AG08396 (cell line): ENCODE measurements at places on chromosomes 12 and 14.

DNA sequence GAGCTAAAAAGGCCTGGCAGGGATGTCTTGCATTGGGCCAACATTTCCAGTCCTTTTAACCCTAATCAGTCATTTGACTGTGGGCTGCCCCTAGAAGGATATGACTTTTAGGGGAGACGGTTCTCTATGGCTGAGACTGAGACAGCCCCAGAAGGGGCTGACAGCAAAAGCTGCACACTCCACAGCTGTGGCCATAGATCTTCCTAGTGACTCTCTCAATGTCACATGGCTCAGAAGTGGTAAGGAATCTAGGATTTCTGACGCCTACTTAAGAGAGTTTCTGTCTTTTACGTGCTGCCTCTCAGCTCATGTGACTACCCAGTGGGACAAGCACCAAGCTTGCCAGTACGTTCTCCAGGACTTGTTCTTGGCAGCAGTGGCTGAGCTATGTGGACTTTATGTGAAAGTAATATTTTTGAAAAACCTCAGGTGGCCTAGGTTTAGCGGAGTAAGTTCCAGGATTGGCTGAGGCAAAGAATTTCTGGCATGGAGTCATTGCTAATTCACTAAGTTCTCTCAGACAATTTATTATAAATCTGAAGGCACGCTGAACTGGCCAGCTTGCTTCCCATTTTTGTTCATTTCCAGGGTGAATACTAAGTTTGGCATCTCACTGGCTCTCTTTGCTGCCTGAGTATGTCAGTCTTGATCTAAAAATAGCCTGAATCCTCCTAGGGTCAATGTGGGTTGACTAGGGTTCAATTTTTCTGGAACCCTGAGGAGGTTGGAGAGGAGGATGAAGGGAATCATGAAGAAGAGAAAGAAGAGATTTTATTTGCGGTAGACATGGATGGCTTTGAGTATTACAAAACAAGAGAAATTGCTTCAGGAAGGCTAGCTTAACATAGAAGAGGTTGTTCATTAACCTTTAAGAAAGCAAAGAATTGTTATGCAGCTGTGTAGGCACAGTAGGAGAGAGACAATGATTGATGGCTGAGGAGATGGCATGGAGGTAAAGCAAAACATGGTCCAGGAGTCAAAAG lies 271.8 kb downstream of the AEBP2 start:
- no peak for DNase-seq

- DNase-seq = no peak
Measured at GRCh38 chr12:6185961-6186827, 14.0 kb upstream of the CD9 start.

DNA sequence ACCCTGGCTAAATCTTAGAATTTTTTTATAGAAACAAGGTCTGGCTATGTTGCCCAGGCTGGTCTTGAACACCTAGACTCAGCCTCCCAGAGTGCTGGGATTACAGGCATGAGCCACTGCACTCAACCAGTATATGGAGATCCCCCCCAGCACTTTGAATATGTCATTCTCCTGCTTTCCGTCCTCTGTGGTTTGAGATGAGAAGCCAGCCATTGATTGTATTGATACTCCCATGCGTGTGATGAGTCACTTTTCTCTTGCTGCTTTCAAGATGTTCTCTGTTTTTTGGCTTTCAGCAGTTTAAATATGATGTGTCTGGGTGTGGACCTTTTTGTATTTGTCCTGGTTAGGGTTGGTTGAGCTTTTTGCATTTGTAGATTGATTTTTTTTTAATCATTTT lies 75.2 kb upstream of the DNM1L start:
- DNase-seq = no peak

- no peak for DNase-seq
Measured at GRCh38 chr12:18422871-18423270, 161.6 kb downstream of the PIK3C2G start.

DNA sequence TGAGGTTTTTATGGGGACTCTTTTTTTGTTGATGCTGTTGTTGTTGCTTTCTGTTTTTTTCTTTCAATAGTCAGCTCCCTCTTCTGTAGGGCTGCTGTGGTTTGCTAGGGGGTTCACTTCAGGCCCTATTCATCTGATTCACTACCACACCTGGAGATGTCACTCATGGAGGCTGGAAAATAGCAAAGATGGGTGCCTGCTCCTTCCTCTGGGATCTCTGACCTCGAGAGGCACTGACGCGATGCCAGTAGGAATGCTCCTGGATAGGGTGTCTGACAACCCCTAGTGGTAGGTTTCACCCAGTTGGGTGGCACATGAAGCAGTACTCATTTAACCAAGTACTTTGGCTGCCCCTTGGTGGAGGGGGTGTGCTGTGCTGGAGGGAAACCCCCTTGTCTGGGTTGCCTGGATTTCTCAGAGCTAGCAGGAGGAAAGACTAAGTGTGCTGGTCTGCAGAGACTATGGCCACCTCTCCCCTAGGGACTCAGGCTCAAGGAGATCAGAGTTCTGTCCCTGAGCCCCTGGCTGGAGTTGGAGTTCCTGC lies 745.5 kb downstream of the TMTC2 start:
- no peak for DNase-seq

DNA sequence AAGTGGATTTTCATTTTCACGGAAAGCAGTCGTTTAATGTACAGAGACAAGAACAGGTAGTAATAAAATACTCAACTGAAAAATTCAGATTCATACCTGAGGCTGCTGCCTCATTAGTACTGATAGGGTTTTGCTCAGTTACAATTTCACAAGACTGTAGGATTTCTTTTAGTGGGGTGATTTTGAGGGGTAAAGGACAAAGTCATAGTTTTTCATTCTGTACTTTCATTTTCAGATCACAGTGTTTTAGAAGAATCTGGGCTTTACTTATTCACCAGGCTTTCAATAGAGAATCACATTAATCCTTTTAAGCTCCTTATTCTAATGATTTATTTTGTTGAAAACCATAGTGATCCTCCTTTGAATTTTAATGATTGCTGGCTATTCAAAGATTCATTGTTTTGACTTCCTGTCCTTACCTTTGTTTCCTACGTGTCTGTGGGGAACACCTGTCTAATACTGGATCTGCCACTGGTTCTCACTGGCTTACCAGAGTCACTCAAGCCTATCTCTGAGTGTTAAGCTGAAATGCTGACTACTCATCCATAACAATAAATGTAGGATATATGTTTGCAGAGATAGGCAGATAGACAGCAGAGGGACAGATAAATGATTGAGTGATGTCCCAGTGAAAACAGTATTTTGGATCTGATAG lies 243.8 kb upstream of the NPAS3 start:
- DNase-seq = no peak

DNA sequence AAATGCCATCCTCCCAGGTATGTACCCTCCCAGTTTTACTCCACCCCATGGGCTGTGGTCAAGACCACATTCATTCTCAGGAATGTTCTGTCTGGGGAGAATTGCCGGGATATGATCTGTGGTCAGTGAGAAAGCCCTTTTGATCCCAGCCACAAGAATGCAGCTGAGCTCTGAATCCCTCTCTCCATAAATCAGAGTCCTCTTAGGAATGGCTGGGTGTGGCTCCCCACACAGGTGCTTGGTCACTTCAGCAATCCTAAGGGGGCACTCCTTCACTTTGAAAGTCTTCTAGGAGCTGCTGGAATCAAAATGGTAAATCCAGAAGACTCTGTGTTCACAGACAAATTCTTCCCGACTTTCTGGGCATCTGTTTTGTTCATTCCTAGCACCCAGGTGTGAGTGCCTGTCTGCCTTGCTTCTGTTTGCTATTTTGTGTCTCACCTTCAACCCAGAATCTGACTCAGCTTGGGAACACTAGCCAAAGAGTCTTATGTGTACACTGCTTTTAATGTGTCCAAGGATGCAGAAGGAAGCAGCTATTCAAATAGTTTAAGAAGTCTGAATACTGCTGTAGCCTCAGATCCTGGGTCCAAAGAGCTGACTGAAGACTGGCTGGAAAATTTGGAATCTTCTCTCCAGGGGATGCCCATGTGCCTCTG lies 144.6 kb upstream of the CDKN3 start:
- peak; percentile 58 for DNase-seq

DNA sequence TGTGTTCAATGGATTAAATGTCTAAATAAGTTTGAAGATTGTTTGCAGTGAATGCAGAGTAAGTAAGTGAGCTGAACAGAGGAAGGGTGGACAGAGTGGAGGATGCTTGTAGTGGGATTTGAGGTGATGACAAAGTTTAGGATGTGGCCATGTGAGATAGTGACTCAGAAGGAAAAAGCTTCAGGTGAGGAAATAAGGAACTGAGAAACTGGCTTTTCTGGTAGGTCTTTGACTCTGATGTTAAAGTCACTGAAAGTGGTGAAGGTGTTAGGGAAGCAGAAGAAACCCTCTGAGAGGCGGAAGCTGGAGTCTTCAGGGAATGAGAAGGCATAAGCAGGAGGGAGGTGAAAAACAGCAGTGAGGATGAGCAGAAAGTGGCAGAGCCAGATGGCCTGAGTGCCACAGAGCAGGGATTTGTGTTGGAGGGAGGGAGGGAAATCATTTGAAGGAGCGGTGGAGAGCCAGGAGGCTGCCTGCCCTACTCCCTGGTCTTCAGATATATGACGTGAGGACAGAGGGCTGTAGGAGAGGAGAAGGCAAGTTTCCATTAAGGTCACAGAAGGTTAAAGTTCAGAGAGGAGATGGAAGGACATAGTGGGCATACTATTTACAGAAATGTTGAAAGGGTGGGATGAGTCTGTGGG lies 24.8 kb downstream of the RGS6 start:
- no peak for DNase-seq

DNA sequence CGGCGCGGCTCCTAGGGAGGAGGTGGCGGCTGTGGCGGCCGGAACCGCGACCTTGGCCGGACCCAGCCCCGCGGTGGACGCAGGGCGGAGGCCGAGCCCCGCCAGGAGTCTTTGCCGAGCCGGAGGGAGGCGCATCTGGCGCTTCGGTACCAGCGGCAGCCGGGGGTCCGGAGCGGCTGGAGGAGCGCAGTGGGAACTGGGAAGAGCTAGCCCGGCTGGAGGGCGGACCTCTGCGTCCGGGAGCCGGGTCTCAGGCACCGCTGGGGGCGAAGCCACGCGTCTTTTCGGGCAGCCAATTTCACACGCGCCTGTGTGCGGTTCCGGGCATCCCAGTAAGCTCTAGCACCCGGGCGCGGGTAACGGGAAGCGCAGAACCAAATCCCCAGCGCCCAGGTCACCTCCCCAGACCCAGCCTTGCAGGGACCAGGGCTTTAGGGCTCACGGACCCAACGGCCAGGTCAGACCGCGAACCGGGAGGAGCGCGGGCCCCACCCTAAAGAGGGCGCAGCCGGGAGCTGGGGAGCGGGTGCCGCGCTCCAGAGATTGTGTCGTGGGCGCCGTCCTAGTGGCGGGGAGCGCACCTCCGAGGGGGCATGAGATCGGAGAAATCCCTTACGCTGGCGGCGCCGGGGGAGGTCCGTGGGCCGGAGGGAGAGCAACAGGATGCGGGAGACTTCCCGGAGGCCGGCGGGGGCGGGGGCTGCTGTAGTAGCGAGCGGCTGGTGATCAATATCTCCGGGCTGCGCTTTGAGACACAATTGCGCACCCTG lies 89.4 kb downstream of the GALNT8 start:
- DNase-seq = no peak

DNA sequence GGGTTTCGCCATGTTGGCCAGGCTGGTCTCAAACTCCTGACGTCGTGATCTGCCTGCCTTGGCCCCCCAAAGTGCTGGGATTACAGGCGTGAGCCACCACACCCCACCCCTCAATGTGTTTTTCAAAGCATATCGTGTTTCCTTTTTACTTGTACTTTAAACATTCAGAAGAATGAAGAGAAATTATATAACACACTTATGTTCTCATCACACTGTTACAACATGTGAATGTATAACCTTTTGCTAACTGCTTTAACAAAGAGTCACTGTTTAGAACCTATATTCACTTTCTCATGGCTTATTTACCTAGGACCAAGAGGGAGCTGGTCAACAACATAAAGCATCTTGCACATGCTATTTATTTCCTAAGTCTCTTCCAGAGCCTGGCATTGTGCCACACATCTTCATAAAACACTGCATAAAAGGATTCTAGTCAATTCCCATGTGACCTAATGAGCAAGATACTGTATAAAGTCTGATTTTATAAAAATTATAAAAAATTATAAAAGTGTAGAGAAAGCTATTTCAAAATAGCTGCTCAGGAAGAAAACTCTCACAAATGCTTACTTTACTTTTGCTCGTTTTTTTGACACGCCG lies 16.0 kb upstream of the ACTR6 start:
- DNase-seq = no peak

GRCh38 chr14:79356040-79356439 lies 855.3 kb downstream of the DIO2 start:
- DNase-seq = no peak

DNA sequence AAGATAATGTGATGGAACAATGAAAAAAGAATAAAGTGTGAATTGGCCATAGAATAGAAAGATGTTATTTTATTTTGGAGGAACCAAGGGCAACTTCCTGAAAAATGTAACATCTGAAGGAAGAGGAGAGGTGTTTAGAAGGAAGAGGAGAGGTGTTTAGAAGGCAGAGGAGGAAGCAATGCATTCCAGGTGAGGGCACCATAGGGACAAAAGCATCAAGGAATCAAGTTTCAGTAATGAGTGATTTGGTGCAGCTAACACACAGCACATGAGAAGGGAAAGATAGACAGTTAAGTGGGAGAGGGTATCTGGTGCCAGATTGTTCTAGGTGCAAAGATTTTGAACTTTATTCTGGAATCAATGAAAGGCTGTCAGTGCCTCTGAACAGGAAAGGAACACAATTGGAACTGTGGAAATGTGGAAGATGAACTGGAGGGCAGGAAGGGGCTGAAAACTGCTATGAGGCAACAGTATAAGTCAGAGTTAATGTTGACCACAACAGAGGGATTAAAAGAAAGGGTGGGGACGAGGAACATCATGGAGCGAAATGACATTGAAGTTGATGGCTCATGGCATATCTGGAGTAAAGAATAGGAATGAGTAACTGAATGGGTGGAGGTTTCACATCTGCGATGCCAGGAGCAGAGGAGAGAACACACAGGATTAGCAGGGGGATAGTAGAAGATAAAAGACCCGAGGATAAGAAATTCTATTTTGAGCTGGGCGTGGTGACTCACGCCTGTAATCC lies 326.6 kb downstream of the LRIG3 start:
- DNase-seq = no peak

- no peak for DNase-seq
Measured at GRCh38 chr12:10215436-10215835, 2.8 kb downstream of the GABARAPL1 start.

DNA sequence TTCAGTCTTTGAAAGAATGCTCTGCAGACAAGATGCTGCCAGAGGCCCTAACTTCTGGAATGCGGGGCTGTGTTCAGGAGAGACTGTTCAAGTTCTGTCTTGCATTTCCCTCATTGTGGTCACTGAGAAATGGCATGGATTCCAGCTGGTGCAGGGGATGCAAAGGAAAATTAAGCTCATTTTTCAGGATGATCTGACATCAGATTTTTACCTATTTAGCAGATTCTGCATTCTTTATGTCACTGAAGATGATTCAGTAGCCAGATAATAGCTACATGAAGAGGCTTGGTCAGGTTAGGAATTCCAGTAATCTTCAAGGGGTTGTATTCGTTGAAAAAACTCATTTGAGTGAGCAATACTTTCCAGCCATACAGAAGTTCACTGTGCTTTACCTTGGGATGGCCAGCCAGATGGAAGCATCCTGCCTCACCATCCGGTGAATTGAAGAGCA lies 16.1 kb upstream of the MFAP5 start:
- no peak for DNase-seq
